ENCODE measurements at places on chromosomes 13 and 19.

DNA sequence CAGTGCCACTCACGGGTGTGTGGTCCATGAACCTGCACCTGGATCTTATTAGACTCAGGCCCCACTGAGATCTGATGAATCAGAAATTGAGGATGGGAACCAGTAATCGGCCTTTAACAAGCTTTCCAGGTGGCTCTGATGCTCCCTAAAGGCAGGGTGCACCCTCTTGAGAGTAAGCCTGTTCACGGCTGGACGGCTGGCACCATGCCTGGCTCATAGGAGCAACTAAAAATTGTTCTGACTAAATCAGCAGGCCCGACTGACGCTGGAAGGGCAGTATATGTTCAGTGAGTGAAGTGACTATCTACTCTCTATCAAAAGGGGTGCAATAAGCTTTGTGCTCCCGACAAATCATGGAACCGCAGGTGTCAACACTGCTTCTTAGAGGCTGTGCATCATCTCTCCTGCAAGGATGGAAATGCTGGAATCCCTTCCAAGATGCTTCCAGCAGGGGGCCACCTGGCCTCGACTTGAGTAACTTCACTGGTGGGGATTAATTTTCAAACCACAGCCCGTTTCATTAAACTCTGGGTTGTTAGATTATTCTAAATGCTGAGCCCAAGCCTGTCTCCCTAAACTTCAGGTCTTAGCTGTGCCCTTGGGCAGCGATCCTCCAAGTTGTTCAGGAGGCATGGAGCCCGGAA, 28.4 kb downstream of the TMTC4 start:
- DNase-seq: no peak

DNA sequence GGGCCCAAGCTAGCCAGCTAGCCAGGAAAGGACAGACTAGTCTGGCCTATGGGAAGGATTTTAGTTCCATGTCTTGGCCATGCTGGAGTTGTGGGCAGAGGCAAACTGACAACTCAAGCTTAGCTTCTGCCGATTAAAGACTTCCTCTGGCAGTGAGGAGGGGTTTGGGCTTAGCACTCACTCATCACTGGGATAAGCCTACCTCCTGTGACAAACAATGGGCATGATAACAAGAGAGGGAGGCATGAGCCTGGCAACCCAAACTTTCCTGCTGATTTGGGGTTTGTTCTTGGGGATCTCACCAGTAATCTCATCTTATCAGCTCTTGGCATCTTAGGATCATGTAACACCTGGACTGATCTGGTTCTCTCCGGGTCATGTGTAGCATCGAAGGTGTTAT, 83.6 kb downstream of the KL start:
- no peak for DNase-seq

DNA sequence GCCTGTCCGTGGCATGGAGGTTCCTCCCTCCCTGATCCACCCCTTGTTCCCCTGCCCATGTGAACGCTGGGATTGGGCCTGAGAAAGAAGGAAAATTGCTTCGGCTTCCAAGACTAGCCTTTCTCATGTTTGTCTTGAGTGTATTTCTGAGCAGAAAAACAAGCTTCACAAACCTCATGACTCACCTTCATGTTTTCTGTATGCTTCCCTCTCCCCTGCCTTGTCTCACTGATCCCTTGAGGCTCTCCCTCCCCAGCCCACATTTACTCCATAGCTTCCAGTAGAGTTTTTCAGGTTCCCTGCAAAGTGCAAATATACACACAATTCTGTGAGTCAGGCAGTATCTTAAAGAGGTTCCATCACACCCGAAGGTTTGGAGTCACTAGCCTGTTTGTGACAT, 572.4 kb downstream of the UQCRFS1 start:
- DNase-seq: no peak

DNA sequence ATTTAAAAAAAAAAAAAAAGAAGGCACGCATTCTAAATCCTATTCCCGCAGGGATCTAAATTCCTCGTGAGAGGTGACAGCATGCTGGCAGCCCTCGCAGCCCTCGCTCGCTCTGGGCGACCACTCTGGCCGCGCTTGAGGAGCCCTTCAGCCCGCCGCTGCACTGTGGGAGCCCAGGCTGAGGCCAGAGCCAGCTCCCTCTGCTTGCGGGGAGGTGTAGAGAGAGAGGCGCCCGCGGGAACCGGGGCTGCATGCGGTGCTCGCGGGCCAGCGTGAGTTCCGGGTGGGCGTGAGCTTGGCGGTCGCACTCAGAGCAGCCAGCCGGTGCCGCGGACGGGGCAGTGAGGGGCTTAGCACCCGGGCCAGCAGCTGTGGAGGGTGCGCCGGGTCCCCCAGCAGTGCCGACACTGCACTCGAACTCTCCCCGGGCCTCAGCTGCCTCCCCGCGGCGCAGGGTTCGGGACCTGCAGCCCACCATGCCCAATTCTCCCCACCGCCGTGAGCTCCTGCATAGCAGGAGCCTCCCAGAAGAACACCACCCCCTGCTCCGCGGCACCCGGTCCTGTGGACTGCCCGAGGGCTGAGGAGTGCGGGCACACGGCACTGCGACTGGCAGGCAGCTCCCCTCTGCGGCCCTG, 553.9 kb downstream of the LMO7 start:
- no peak for DNase-seq

DNA sequence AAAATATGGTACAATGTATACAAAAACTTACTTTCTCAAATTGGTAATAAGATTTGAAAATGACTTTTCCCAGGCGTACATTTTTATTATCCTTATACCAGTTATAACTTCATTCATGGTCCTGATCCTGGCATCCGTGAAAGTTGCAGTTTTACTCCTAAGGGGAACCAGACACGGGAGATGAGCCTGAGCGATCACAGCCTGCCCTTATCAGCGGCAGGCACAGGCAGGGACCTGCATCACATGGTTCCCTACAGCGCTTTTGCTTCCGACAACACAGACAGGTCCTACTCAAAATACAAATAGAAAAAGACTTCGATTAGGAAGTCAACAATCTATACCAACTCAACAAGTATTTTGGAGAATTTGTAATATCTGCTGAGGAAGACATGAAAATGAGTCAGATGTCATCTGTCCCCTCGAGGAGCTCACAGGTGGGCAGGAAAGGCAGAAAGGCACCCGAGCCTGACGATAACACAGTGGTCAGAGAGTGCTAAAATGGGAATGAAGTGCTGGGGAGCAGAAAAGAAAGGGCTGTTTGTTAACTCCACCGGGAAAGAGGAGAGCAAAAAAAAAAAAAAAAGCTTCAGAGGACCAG, 93.4 kb downstream of the ABCC4 start:
- no peak for DNase-seq

GRCh38 chr13:25958986-25959385, 92.8 kb downstream of the SHISA2 start:
- no peak for DNase-seq

- DNase-seq: peak; percentile 18
Observed at GRCh38 chr13:80168089-80168850, 172.7 kb downstream of the SPRY2 start.

DNA sequence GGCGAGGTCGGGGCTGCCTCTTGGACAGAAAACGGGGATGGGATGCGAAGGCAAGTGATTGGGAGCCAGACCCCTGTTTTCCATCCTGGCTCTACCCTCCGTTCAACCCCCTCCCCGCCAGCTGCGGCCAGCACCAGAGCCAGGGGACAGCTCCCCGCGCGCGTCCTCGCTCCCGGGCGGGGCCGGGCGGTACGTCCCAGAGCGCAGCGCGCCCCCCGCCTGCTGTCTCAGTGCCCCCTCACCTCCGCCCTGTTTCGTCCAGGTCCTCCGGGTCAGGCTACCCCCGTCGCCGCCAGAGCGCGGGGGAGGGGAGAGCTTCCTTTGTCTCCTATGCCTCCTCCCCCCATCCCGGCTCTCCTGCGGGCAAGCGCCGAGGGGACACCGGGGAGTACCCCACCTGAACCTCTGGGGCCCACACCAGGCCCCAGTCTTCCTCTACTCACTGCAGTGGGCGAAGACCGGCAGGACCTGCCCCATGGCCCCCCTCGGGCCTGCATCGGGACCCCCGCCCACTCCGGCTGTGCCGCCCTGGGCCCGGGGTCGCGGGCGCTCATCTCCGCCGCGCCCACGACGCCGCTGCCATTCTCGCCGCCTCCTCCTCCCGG, 396 bp downstream of the RTN2 start:
- DNase-seq: no peak

GRCh38 chr19:13823256-13823655, 28.0 kb downstream of the ZSWIM4 start:
- no peak for DNase-seq

- no peak for DNase-seq
Observed at GRCh38 chr19:14544047-14544446, 14.7 kb downstream of the TECR start.

DNA sequence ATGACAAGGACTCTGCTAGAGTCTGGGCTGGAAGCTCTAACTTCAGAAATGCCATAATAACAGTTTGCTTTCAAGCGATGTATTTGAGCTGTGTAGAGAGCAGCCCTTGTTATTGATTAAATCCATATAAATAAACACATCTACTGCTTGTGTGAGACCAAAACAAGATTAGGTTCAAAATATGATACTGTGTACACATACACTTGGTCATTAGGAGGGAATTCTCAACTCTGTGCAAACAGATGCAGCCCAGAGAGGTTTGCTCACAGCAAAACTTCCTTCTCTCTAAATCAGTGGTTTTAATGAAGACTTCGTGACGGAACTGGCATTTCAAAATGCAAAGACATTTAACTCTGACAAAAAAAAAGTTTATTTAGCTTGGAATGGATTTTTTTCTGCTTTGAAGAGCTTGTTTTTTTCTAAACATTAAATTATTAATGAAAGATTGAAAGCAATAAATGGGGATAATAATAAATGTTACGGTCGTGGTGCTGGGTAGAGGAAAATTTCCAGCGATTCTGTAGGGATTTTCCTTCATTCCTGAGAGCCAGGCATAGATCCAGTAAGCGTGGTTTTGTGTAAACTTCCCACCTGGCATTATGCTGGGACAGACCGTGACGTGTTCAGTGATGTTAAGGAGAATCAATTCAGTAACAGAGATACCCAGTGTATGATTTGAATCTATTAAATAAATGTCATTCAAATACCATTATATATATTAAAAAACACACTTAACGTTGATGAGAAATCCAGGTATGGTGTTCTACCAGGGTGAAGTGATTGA, 213.7 kb downstream of the TEX29 start:
- no peak for DNase-seq

- no peak for DNase-seq
Observed at GRCh38 chr19:54871696-54872095, 2.3 kb upstream of the FCAR start.

DNA sequence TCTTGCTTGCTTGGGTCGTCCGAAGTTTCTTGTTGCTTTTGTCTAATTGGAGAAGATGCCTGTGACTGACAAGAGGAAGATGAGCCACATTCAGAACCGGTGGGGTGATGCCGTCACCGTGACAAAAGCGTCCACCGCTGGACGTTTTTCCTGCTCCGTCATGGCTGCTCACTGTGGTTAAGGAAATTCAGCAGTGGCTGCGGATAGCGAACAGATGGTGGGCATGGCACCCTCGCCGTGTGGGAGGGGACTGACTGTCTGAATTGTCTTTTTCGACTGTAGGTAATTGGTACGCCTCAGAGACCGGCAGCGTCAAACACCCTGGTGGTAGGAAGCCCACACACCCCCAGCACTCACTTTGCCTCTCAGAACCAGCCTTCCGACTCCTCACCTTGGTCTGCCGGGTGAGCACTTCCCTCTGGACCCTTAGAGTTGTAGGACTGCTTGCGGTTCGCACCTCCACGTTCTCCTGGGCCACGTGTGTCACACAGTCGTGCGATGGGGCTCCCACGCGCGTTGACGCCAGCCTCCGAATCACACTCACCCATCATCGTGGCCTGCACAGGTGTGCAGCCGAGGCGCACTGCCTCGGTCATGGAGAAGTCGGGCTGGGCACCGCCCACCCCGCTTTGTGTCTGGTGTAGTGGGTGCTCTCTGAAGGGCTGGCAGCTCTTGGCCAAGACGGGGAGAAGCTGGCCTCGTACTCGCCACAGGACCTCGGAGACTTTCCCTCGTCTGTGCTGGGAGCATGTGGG, 26.5 kb downstream of the ATP4B start:
- DNase-seq: no peak

- DNase-seq: no peak
Observed at GRCh38 chr13:71864986-71865873, 1.8 kb downstream of the DACH1 start.
